ENCODE measurements at places on chromosomes 1 and 21.

DNA sequence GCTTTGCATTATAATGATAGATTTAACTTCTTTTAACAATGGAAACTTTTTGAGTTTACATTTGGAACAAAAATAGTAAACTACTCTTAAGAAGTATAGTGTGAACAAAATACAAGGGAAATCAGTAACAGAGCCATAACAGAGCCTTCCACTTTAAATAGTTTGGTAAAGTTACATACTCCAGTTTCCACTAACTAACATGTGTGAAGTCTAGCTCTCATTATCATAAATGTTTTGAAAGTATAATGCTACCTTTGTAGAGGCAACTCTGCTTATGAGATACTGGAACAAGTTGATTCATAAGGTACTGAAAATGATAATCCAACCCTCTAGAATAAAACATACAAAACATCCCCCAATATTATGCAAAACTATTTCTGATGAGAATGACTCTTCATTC lies 1155.1 kb upstream of the ADGRL2 start:
- DNase-seq, result no peak

- DNase-seq, result peak; percentile 38
Observed at GRCh38 chr1:206982216-206982615, 12.0 kb upstream of the FCAMR start.

DNA sequence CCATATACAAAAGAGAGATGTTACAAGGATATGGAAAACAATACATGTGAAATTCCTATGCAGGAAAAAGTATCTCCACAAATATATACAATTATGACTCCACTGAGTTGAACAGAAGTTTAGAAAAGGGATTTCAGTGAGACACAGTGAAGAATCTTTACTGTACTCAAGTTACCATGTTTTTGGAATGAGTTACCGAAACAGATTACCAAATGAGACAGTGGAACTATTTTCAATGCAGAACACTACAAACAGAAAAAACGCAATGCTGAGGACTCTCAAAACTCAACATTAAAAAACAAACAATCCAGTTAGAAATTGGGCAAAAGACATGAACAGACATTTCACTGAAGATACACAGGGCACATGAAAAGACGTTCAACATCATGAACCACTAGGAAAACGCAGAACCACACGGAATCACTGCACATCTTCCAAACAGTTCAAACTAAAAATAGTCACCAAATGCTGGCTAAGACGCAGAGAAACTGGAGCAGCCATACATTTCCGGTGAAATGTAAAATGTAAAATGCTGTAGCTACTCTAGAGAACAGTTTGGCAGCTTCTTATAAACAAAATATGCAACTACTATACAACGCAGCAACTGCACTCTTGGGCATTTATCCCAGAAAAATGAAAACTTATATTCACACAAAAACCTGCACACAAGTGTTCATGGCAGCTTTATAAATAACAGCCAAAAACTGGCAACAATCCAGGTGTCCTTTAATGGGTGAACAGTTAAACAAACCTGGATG lies 118.7 kb downstream of the UBR4 start:
- DNase-seq, result no peak

DNA sequence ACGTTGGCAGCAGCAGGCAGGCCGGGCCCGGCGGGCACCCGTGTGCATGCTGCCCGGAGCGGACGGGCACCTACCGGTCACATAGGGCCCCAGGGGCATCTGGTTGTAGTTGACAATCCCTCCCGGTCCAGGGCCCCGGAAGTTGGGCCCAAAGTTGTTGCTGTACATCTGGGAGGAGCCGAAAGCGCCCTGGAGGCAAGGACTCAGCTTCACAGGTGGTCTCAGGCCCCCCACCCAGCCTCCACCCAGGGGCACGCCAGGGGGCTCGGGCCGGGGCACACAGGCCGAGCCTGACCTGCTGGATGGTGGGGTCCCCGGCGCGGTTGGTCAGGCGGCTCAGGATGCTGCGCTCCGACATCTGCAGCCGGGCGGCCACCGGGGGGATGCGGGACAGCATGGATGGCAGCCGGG lies 60.6 kb downstream of the KCNAB2 start:
- no peak for DNase-seq

- no peak for DNase-seq
Observed at GRCh38 chr1:49251019-49251784, 474.5 kb upstream of the BEND5 start.

DNA sequence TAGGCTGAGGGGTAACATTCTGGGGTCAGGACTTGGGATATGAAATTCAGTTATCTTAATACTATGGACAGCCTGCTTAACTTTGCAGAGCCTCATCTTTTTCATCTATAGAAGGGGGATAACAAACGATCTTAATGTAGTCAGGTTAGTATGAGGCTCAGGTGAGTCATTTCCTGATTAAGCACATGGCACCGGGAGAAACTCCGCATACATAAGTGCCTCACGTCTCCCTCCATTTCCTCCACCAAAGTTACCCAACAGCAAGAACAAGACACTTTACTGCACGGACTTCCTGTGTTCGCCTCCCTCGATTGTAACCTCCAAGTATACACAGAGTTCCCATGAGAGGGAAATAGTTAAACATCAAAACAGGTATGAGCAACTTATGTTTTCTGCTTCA lies 112.7 kb upstream of the COA6 start:
- no peak for DNase-seq

DNA sequence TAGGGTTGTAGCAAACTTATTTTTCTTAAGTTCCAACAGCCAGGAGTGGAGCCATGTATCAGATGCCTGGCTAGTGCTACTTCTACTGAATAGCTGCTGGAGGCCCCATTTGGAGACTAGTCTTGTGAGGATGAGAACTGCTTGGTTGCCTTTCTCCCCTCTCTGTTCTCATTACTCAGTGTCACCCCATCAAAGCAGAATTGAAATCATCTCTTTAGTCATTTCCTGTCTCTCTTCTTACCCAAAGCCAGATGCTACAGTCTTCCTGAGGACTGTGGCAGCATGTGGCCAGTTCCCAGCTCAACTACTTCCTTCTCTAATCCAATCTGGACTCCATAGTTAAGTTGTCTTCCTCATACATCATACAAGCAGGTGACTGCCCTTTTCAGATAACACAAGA lies 197.5 kb downstream of the BRINP2 start:
- no peak for DNase-seq

GRCh38 chr21:43929217-43929971 lies 64.4 kb downstream of the AGPAT3 start:
- no peak for DNase-seq

GRCh38 chr1:30450818-30451233 lies 272.6 kb downstream of the MATN1 start:
- no peak for DNase-seq

DNA sequence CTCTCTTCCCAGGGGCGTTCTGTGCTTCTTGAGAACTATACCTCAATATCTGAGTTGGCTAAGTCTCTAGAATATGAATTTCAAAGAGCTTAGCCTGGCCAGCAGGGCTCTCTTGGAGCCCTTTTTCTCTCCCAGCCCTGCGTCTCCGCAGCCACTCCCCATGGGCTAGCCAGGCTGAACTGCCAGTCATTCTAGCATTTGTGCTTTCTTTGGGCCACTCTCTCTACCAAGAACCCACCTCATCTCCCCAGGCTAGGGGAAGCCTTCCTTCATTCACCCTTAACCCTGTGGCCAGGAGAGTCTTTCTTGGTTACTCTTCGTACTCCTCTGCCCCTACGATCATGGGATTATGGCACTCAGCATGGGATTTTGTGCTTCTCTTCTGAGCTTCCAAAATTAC lies 18.2 kb downstream of the ABCG1 start:
- DNase-seq, result no peak

DNA sequence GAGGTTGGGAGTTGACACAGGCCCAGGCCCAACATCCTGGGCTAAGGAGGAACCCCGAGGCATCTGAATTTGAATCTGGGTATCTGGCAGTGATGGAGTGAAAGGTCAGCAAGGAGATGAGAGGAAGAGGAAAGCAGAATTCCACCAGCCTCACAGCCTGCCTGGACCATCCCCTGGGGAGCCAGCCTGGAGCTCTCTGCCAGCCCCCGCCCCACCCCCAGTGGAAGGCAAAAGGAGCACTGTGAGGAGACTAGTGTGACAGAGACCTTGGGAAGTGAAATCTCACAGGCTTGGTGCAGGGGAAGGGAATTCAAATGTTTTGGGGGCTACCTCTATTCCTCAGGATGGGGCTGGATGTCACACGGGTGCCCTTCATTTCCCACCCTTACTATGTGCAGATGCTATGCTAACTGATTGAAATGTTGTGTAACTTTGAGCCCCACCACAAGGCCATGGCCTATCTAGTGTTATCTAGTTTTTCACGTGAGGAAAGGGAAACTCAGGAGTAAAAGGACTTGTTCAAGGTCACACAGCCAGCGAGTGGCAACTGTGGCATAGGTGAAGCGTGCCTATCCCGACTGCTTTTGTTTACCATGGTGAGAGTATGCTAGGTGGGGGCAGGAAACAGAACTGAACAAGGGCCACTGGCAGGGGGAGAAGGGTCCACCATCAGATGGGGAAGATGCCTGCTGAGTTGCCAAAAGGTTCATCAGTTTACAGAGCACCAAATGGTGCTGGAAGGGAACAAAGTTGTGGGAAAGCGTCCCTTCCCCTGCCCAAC lies 29.8 kb downstream of the AHDC1 start:
- no peak for DNase-seq

DNA sequence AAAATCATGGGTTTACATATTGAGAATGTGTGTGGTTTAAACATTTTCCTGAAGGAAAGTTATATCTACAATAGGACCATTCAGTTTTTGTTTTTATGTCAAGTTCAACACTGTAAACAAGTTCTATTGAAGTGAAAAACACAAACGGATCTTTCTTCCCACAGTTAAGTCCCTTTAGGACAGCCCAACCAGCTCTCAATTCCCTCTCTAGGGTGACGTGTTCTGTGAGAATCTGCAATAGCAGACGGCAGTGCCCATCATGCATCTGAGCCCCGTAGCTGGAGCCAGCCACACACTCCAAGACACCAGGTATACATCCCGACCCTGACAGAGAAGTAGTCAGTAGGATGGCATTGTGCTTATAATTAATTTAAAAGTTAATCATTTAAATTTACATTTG lies 26.3 kb upstream of the IVNS1ABP start:
- no peak for DNase-seq

- DNase-seq, result no peak
Observed at GRCh38 chr1:200354243-200354642, 55.6 kb downstream of the ZNF281 start.

GRCh38 chr21:16797540-16797939 lies 715.3 kb upstream of the CXADR start:
- DNase-seq, result no peak

- DNase-seq, result no peak
Observed at GRCh38 chr1:248696774-248697173, 5.8 kb downstream of the OR14I1 start.

GRCh38 chr1:113401728-113402127 lies 11.4 kb downstream of the MAGI3 start:
- no peak for DNase-seq
